ENCODE measurements at places on chromosomes 12 and 14.

GRCh38 chr12:112350593-112351592 is 31.3 kb downstream of the HECTD4 start:
- DNase-seq: no peak

GRCh38 chr14:24870949-24871701 is 178.8 kb downstream of the STXBP6 start:
- DNase-seq: no peak

DNA sequence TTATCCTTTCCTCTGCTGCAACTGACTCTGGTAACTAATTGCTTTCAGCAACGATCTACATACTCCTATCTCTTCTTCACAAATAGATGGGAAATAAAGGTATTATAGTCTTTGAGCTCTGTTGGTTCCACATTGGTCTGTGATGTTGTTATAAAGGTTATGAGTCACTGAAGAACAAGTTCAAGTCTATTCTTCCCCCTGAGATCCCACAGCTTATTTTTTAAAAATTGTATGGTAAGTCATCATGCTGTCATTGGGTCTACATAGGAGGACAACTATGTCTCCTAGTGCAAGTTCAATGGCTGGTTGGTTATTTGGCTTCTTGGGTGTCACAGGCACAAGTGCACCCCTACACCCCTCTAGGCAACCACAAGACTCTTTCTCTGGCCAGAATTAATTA is 49.6 kb upstream of the PTCSC3 start:
- DNase-seq: no peak

DNA sequence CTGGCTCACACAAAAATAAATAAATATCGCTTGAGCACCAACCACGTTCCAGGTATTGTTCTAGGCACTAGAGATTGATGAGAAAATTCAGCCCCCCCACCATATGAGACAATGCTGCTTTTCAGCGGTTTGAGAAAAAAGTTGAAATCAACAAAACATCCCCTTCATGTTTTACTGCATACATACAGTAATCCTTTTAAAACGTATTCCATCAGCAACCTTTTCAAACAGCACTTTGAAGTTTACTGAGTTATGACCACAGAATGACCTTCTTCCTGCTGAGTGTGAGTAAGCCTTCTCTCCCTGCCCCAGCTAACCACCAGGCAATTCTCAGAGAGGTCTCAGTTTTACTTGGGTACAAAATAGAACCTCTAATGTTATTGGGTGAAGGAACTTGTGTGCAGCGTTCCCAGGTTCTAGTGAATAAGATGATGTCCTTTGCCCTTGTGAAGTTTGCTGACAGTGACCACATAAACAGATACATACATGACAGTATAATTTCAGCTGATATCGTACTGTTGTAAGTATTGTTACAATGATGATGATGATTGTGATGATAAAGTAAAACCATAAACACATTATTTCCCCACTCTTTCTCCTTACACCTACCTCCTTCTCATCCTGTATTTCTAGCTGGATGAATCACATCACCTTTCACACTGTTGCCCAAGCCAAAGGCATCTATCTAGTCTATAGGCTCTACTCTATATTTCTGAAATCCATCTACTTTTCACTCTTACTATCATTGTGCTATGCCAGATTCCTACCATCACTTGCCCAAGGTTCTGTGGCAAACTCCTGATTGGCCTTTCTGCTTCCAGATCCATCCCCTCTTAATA is 124.4 kb upstream of the KRR1 start:
- DNase-seq: no peak

- no peak for DNase-seq
Measured at GRCh38 chr12:41950455-41950854, 194.2 kb downstream of the GXYLT1 start.

DNA sequence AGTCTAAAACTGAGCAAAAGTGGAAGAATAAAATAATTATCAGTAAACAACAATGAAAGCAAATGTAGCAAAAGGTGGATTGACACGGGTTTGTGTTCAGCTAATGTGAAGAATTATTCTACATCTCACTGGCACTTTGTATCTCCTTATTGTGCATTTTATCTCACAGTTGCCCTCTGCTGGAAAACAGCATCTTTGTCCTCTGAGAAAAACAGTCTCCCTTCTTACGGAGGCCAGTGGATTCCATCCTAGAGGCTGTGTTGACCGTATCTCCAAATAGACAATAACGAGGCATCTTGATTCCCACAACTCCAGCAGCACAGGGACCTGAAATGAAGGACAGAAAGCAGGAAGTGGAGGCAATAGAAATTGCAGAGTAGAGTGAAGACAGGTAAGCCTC is 51.3 kb upstream of the PLBD1 start:
- DNase-seq: no peak

DNA sequence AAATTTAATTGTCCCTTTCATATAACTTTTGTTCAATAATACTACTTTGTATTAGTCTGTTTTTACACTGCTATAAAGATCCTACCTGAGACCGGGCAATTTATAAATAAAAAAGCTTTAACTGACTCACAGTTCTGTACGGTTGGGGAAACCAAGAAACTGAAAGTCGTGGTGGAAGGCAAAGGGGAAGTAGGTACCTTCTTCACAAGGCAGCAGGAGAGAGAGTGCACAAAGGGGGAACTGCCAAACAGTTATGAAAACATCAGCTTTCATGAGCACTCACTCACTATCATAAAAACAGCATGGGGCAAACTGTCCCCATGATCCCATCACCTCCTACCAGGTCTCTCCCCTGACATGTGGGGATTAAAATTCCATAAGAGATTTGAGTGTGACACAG is 1069.0 kb downstream of the FSCB start:
- DNase-seq: no peak

- no peak for DNase-seq
Measured at GRCh38 chr12:122990961-122991622, 10.6 kb downstream of the ARL6IP4 start.

DNA sequence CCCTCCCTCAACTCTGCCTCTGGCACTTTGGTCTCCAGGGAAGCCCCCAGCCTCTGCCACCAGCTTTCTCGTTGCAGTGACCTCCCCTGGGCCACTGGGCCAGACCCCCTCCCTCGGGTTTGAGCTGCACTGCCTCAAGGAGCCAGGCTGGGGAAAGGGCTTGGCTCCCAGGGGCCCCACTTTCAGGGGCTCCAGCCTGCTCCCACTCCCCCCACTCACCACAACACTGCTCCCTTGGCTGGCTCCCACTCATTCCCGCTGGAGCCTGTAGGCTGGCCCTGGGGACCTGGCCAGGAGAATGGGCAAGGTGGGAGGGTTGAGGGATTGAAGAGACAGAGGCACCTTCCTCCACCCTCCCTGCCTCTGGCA is 19.3 kb upstream of the KIF26A start:
- DNase-seq: no peak

DNA sequence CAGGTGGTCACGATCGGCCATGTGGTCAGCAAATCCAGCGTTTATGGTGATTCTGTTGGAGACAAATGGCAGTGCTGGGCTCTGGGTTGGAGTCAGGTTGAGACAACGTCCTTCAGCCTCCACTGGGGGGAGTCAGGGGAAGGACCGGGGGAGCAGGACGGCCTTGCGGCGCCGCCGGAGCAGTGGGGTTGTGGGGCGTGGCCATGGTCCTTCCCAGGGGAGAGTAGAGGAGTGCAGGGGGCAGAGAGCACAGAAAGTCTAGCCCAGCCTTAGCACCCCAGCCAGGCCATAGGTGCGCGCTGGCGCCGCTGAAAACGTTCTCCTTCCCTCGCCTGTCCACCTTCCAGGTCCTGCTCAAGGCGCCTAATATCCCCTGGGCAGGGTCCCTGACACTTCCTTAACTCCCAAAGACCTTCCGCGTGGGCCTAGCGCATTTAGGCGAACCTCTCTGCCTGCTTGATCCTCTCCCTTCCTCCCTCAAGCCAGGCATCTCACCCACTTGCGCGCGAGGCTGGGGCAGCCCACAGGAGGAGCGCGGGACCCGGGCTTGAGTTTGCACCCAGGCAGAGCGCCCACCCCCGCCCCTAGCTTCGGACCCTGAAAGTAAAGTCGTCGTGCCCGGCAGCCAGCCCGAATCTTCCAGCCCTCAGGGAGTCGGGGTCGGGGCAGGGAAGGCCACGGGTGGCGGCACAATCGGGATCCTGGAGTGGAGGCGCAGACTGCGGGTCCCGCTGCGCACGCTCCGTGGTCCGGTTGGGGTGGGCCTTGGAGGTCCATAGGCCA is 3.1 kb upstream of the KIF26A start:
- no peak for DNase-seq

- no peak for DNase-seq
Measured at GRCh38 chr12:32561931-32562341, 117.2 kb upstream of the DNM1L start.

DNA sequence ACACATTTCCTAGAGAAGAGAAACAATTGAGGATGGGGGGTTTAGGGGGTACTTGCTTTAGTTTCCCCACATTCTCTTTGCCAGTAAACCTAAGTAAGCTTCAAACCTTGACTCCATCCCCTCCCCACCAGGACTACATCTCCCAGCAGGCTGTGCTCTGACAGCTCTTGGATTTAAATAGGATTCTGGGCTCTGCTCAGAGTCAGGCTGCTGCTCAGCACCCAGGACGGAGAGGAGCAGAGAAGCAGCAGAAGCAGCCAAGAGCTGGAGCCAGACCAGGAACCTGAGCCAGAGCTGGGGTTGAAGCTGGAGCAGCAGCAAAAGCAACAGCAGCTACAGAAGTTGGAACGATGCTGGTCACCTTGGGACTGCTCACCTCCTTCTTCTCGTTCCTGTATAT is 20.6 kb downstream of the RDH12 start:
- DNase-seq: peak; percentile 54

- DNase-seq: peak; percentile 60
Measured at GRCh38 chr12:62933220-62933601, 1.7 kb downstream of the PPM1H start.

GRCh38 chr12:12486661-12487240 is 75.9 kb downstream of the DUSP16 start:
- DNase-seq: no peak

Measured in amygdala (tissue), 56 donors.